ENCODE measurements at places on chromosomes 12 and 14. TPM values are rescaled to one million over a fixed set of nuclear protein-coding genes. Genes with fewer than 3 reads are reported as not detected.

Gene C1QL4
- total RNA-seq = not detected

Gene CHST11
- 16.2 TPM for total RNA-seq

Gene GALNT6
- 4.2 TPM for total RNA-seq

Gene TMTC1
- total RNA-seq = 87.8 TPM

Gene DIO2
- total RNA-seq = 2.0 TPM

Gene ACVR1B
- 42.2 TPM for total RNA-seq

Gene PALS1
- 15.4 TPM for total RNA-seq

Gene HVCN1
- total RNA-seq = 15.6 TPM

Gene ALKBH1
- total RNA-seq = 13.6 TPM

Gene BEGAIN
- total RNA-seq = 2.0 TPM

Gene CCNT1
- 45.1 TPM for total RNA-seq

Gene MYH7
- total RNA-seq = not detected

Gene HSPA2
- 23.4 TPM for total RNA-seq

Gene DHRS2
- not detected for total RNA-seq

Gene CABP1
- 14.7 TPM for total RNA-seq

Gene OR11H7
- not detected for total RNA-seq

All from omental fat pad (tissue), 4 donors.